ENCODE measurements at places on chromosomes 7 and 10. TPM values are rescaled to one million over a fixed set of nuclear protein-coding genes. Genes with fewer than 3 reads are reported as not detected.

DNA sequence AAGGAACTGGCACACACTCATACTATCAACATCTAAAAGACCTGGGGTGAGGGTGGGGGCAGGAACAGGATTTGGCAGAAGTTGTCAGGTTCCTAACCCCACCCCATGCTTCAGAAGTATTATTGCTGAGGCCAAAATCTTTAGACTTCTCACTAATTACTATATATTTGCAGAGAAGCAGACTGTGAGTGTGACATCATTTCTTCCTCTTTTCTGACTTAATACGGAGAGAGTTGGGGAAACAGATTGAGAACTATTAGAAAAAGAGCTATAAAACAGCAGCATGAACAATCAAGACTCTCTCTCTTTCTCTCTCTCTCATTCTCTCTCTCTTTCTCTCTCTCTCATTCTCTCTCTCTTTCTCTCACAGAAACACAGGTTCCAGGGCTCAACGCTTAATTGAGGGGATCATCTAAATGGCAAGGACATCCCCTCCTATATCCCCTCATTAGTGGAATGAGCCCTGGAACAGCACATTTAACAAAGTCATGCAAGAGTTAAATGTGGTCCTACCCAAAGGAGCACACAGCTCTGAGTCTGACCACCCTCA is 94.8 kb downstream of the KCNMA1 start:
- no peak for DNase-seq

DNA sequence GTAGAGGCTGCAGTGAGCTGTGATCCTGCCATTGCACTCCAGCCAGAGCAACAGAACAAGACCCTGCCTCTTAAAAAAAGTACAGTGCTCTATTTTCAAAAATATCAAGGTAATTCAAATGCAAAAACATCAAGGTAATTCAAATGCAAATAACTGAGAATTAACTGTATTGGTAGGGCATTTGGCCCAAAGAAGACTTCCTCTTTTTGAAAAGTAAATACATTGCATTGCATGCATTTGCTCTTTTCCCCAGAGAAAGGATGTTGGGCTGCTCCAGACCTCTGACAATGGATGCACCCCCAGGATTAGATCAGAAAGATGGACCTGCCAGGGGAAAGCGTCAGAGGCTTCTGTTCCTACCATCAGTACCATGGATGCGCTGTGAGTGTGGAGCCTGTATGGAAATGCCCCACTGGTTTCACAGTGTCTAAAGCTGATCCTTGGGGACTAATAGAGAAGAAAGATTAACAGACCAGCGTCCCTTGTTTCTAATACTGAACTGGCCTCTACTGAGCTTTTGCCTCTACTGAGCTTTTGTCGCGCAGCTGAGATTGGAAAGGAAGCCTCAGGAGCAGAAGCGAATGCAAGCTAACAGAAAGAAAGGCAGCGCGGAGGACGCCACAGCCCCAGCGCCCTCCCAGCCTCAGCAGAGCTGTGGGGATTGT is 93.5 kb upstream of the LYZL2 start:
- no peak for DNase-seq

DNA sequence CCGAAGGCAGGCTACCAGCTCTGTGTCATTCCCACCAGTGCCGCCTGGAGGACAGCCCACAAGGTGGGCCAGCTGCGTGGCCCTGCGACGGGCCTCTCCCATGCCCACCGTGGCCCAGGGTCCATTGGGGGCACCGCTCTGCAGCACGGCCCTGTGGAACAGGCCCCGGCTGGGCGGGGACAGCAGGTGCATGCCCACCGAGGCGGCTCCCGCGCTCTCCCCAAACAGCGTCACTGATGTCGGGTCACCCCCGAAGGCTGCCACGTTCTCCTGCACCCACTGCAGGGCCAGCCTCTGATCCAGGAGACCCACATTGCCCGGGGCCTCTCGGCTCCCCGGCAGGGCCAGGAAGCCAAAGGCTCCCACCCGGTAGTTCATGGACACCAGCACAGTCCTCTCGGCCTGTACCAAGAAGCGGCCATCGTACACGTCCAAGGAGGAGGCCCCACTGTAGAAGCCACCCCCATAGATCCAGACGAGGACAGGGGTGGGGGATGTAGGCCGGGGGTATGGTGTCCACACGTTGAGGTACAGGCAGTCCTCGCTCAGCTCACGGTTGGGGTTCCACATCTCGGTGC is 2.3 kb downstream of the ACHE start:
- no peak for DNase-seq

DNA sequence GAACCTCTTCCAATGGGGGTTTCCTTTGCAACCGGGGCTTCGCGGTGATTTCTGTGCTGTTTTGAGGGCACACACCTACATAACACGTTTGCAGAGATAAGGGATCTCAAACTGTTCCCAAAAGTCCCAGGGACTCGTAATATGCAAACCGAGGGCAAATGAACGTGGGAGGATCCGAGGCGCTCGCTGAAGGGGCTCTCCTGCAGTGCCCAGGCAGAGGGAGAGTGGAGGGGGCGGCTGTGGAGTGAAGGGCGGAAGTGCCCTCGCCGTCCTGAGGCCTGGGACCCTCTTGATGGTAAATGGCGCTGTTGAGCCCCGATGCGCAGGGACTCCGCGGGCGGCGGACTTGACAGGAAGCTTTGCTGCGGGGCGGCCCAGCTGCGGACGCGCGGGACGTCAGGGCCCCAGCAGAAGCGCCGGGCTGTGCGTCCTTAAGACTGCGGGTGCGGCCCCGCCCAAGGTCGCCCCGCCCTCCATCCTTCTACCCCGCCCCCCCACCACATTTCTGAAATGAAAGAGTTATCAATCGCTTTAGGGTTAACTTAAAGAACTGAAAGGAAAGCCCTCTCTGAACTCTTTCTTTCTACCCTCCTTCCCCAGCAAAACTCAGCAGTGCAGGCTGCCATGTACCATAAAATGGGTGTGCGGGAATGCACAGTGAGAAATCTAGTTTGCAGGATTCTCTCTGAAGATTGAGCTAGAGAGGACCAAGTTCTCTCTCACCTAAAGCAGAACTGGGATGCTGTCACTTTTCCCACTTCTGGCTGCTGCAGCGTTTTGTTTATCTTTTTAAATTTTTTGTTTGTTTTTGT is 151.8 kb upstream of the YAE1 start:
- DNase-seq: peak; percentile 84

DNA sequence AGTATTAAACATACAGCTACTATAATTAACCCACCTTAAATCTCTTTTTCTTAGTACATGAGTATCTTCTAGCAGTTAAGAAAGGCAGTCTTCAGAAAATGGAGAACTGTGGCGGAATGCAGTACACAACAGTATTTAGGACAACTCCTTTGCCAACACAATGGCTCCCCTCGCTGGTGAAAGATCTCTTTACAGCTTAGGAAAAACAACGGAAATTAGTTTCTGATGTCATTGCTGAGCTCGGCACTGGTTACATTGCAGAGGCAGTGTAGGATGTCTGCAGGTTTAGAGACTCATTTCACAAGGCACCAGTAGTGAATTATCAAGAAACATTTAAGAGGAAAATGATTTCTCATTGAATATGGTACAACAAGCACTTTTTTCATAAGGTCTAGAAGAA is 43.4 kb downstream of the GLRX3 start:
- no peak for DNase-seq

- no peak for DNase-seq
These were observed 50.3 kb downstream of the DIP2C start for GRCh38 chr10:639001-639750.

GRCh38 chr7:150997075-150997511 is 6.3 kb downstream of the NOS3 start:
- no peak for DNase-seq

DNA sequence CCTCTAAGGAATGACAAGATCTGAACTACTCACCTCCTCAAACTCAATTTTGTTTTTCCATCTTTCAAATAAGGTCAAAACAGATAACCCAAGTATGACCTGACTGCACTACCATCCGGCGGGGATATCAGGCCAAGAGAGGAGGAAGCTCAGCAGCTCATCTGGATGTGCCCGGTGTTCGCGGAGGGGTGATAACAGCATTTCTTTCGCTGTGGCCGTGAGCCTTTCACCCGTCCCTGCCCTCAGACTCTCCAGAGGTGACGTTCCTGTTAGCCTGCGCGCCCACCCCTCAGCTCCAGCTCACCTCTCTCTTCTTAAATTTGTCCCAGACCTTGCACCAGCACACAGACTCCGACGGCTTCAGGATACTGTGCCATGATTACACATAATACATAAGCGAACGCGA is 526 bp downstream of the ZNF248 start:
- DNase-seq: peak; percentile 27

DNA sequence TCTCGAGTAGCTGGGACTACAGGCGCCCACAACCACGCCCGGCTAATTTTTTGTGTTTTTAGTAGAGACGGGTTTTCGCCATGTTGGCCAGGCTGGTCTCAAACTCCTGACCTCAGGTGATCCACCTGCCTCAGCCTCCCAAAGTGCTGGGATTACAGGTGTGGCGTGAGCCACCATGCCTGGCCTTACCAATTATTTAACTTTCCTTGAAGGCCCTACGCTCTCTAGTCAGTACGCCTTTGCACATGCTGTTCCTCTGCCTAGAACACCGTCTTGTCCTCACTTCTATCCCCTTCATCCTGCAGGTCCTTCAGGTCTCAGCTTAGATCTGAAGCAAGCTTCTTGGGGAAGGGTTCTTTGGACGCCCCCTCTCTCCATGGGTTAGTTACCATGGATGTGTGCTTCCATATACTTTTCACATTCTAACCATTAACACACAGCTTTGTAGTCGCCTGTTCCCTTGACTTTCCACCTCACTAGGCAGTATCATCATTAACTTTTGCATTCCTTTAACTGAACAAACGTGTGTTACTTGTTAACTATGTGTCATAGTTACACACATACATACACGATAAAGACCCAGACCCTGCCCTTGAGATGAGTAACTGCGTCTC is 592 bp upstream of the ATP6V1F start:
- no peak for DNase-seq

DNA sequence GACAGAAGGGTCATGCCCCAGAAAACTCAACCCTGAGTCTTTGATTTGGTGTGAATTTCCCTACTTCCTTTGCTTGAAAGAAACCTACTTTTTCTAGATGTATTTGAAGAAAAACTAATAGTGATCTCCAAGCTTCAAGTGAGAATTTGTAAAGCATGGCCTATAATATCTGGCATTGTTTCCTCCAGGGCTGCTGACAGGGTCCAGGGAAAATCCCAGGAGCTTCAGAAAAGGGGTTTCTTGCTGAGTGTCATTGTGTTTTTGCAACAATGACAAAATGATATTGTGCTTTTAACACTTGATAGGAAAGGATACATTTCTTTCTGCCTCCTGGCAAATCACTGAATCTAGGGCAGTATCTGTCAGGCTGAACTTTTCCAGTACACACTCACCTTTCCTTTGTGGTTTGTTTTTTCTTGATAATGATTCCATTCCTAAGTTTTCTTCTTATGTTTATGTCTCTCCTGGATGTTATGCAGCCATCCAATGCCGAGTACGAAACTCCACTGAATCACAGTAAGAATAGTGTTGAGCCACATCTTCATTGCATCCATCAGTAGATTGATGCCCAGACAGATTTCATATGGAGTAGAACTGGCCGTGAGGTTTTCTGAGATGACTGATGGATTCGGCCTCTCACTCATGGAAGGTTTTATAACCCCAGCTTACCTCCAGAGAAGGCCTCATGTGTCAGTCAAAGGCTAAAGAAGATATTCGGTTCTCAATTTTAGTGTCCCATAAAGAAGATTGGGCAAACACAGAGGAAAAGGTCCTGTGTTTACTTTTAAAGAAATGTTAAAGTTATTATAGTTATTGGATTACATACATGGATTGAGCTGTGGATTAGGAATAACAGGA is 76.9 kb upstream of the STEAP1B start:
- no peak for DNase-seq

GRCh38 chr7:37289781-37290180 is 158.9 kb downstream of the ELMO1 start:
- no peak for DNase-seq

- DNase-seq: no peak
These were observed 21.3 kb downstream of the TSPAN15 start for GRCh38 chr10:69472544-69472943.

DNA sequence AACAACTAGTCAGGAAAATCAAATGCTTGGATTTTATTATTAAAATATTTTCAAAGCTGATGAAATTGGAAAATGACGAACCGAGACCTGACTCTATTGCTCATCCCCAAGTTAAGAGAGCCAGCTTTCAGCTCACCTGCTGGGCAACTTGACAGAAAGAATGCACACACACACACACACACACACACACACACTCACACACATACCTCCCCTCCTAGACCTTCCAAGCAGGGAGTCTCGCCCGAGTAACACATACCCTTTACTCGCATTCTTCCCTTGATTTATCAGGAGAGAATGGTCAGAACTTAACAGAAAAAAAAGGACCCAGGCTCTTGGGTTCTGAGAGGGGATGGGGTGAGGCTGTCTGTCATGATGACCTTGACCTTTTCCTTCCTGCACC is 19.1 kb downstream of the GPRIN2 start:
- peak; percentile 20 for DNase-seq

DNA sequence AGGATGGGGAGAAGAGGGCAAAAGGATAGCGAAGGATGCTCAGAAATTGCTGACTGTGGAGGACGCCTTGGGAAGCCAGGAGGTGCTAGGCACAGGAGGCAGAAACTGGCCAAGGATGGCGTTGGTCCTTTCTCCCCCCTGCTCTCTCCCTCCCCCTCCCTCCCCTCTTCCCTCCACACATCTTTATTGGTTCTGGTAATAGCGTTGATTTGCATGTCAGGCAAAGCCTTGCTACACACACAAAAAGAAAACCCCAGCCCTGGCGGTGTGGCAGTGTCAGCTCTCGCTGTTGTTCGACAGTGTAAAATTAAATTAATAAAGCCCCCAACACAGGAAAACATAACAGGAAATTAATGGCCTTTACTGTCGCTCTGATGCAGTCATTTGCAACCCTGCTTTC is 47.2 kb downstream of the PAX2 start:
- no peak for DNase-seq

- no peak for DNase-seq
These were observed 195.4 kb upstream of the GHITM start for GRCh38 chr10:83943920-83944319.

DNA sequence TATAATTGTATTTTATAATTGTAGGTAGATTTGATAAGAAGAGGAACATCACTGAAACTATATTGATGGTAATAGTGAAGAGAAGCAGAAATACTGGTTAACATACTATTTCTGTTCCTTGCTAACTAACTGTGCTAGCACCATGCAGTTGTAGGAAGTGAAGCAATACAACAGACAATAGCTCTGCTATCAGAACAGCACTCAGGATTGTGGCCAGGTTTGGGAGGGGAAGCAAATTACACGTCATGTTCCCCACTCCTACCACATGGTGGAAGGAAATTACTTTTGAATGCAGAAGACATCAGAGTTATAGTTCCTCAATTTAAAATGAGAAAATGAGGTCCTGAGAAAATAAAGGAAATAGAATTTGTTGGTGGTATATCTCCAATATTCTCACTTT is 151.1 kb downstream of the DGKB start:
- DNase-seq: no peak

- DNase-seq: no peak
These were observed 96.5 kb upstream of the DKK1 start for GRCh38 chr10:52217531-52217930.

SEMA3E gene
- total RNA-seq: 6.1 TPM

FGFR2 gene
- 17.9 TPM for total RNA-seq

TMEM60 gene
- not detected for total RNA-seq

GIMAP8 gene
- total RNA-seq: under 0.01 TPM

PDZD7 gene
- not detected for total RNA-seq

All from stomach (tissue), 19 donors.